ENCODE measurements at places on chromosomes 3 and 15.

DNA sequence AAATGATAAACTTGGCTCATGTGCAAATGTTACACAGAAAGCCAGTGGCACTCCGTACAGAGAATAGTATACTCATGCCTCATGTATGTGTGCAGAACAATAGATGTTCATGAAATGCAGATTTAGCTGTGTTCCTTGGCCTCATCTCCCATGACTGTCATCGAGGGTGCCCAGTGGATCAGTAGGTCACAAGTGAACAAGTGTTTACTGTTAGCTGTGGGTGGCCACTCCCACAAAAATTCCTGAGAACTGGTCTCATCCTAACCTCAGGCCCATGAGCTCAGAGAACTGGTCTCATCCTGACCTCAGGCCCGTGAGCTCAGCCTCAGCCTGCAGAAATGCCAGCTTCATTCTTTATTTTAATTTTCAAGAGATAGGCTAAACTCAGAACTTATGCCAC lies 124.1 kb downstream of the GADL1 start:
- no peak for DNase-seq

DNA sequence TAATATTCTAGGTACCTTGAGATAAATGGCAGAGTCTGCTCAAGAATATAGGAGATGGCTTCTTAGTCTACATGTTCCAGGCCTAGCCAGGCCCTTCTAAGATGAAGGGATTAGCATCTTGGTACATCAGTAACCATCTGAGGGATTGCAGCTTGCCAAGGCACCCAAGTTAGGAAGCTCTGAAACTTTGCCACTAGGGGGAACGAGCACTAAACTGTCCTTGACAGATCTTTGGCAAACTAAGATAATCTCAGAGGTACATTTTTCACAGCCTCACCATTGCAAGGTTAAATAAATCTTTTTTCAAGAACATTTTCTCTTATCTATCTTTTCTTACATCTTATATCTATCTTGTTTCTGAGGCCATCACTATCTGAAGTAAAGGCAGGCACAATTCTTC lies 351.2 kb downstream of the RAP2B start:
- peak; percentile 4 for DNase-seq

- no peak for DNase-seq
Observed at GRCh38 chr3:98361289-98361688, 7.6 kb downstream of the OR5K4 start.

GRCh38 chr15:75455982-75456531 lies 4.6 kb upstream of the SIN3A start:
- peak; percentile 53 for DNase-seq

- DNase-seq = no peak
Observed at GRCh38 chr15:71133747-71134472, 18.6 kb downstream of the THSD4 start.

DNA sequence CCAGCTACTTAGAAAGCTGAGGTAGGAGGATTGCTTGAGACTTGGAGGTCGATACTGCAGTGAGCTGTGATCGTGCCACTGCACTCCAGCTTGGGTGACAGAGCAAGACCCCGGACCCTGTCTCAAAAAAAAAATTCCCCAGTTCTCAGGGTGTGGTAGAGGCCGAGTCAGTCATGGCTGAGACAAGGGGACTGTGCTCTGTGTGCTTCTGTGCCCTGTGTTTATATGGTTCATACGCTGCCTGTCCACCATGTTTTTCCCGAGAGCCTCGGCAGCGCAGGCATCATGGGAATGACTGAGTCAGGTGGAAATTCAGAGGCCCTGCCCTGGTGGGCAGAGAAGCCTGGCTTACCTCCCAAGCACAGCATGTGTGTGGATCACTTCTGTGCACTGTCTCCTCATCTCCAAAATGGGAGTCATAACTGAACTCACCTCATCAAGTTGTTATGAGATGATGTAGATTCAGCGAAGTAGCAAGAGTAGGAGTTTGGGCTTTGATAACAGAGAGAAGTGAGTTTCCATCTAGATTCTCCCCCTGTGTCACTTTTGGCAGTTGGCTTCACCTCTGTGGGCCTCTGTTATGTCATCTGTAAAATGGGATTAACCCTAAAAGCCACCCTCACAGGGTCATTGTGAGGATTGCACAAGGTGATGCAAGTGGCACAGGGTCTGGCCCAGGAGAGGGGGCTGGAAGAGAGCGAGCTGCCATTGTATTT lies 56.9 kb downstream of the FLNB start:
- no peak for DNase-seq

GRCh38 chr3:40152482-40153133 lies 156.9 kb upstream of the EIF1B start:
- no peak for DNase-seq

- DNase-seq = no peak
Observed at GRCh38 chr15:34240537-34240936, 15.7 kb downstream of the EMC4 start.
